AG04450 (cell line): ENCODE measurements at places on chromosomes 4 and X.

DNA sequence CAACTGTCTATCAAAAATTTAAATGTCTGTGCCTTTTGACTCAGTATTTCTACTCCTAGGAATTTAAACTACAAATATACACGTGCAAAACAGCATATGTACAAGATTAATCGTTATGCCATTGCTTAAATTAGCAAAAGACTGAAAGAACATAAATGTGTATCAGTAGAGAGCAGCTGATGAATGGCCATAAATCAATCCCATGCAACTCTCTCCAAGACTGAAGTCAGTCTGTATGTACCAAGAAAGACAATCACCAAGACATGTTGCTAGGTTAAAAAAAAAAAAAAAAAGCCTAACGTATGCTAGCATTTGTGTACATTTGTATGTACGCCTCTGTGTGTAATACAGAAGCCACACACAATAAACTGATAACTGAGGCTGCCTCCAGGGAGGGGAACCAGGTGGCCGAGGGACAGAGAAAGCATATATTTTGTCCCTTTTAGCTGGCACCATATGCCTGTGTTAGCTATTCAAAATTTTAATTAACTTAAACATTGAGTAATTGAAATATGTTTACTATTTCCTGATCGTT lies 130.7 kb downstream of the SH3KBP1 start:
- DNase-seq: no peak

DNA sequence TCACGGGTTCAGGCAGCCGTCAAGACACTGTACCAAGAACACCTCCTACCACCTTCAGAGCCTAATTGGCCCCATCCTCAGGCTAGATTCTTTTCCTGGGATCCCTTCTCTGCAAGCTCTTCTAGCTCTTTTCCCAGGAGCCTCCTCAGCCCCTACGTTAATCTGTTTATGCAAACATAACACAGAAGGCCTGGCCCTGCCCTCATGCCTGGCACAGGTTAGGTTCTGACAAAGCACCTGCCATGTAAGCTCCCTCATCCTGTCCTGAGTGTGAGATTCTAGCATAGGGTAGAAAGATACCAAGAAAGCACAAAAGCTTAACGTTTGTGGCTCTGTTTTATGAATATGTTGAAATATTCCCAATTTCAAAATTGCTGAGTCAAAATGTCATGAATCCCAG lies 93.6 kb downstream of the IRF2 start:
- no peak for DNase-seq

GRCh38 chr4:73770917-73771316 lies 30.5 kb downstream of the CXCL8 start:
- no peak for DNase-seq

DNA sequence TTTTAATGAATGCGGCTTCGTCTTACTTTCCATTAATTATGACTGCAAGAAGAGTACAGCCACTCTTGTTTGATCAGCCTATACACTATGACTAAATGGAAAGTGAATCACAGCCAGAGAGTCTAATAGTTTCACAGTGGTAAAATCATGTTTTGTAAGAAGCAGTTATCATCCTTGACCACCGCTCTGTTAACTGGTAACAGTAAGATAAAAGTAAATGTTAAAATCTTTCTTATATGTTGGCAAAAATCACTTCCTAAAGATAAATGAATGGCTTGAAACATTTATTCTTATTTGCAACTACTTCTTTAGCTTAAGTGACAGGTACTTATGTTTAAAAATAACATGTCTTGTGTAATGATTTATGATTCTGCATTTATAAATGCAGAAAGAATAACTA lies 13.2 kb downstream of the GALNT7 start:
- DNase-seq: no peak
